ENCODE measurements at places on chromosomes 13 and 19.

DNA sequence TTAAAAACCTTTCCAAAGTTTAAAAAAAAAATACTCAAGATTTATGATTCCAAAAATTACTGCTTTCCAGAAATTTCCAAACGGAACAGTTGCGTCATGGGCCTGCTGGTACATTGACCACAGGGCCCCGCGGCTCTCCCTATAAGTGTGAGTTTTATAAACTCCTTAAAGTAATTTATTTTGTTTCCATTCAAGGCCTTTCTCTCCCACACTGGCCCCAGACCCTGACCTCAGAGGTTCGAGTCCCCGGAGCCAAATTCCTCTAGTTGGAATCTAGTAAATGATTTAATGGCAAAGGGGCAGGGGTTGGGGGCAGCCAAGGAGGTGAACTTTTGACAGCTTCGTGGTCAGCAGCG, 97.5 kb downstream of the INSR start:
- DNase-seq, result no peak

GRCh38 chr19:2547721-2548120, 71.8 kb downstream of the GADD45B start:
- DNase-seq, result no peak

DNA sequence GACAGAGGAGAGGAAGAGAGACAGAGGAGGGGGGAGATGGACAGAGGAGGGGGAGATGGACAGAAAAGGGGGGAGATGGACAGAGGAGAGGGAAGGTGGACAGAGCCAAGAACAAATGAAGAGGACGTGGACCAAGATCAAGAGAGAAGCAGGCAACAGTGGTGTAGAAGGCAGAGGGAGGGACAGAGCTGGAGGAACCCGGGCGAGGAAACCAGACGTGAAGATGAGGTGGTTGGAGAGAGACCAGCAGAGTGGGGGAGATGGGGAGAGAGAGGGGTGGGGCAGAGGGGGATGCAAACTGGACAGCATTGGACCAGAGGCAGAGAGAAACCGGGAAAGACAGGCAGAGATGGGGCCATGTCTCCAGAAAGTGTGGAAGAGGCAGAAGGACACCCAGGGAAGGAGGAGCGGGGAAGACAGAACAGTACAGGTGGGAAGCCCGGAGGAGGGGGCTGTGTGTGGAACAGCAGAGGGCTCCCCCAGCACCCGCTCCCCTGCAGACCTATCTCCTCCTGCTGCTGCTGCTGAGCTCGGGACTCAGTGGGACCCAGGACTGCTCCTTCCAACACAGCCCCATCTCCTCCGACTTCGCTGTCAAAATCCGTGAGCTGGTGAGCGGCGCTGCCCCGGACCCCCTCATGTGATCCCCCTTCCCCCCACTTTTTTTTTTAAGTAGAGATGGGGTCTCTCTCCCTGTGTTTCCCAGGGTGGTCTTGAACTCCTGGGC, 1.3 kb downstream of the FLT3LG start:
- no peak for DNase-seq

DNA sequence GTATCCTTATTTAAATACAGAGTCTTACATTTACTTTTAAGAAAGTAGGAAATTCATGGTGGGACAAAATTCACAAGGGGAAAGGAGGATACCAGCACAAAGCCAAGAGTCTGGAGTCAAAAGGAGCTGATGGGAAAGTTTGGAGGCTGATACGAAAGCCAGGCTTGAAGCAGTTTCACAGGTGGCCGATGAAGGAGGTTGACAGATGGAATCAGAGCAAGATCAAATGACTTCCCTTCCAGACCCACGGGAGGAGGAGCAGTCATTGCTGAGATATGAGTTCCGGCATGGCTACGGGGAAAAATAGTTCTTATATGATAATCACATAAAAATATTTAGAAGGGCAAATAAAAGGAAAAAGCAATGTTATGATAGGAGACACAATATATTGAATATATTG, 65.0 kb downstream of the DGKH start:
- DNase-seq, result no peak

GRCh38 chr13:97369261-97369893, 64.6 kb upstream of the RAP2A start:
- DNase-seq, result no peak

- no peak for DNase-seq
These were observed 84.6 kb downstream of the CRYL1 start for GRCh38 chr13:20441056-20441455.

DNA sequence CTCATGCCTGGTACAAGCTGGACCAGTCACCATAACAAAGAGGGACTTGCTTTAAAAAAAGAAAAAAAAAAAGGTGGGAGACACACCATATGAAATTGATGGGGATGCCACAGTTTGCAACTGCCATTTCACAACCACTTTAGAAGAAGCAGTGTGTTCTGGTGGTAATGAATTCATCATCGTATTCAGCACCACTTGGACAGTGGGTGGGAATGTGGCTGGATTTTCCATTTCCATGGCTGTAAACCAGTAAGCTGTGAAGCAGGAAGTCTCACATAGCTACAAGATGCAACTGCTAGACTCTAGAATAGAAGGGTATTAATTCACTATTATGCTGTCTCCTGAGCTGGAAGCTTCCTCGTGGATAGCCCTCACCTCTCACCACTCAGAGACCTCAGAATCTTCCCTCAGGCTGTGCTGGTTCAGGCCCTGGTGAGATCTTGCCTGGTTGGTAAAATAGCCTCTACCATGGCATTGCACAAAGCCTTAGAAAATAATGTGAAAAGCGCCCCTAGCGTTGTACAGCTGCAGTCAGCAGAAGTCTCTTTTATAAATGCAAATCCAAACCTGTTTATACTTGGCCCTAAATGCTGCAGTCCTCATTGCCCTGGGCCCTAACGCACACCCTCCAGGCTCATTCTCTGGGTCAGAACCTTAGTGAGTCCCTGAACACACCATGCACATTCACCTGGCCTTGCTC, 150.7 kb downstream of the KCTD15 start:
- no peak for DNase-seq

Measured in dermis microvascular lymphatic vessel endothelial cell (primary cell).